ENCODE measurements at places on chromosomes 13 and 19.

GRCh38 chr19:21101521-21102242, 19.7 kb downstream of the ZNF714 start:
- no peak for DNase-seq

- no peak for DNase-seq
These were observed 33.9 kb downstream of the KL start for GRCh38 chr13:33050161-33050560.

DNA sequence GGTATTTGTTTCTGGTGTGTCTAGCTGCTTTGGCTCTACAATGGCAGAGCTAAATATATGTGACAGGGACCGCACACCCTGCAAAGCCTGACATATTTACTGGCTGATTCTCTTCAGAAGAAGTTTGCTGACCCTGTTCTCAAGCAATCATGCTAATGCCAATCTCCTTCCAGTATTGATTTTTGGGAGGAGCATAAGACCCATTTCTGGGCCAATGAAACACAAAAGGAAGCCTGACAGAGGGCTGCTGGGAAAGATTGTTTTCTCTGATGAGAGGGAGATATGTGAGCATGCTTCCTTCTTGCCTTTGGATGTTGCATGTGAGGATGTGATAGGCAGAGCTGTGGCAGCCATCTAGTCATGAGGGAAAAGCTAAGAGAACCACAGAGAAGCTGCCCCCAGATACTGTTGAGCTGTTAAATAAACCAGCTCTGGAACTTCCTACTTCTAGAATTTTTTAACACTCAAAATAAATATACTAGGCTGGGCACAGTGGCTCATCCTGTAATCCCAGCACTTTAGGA, 31.4 kb upstream of the TPTE2 start:
- no peak for DNase-seq

DNA sequence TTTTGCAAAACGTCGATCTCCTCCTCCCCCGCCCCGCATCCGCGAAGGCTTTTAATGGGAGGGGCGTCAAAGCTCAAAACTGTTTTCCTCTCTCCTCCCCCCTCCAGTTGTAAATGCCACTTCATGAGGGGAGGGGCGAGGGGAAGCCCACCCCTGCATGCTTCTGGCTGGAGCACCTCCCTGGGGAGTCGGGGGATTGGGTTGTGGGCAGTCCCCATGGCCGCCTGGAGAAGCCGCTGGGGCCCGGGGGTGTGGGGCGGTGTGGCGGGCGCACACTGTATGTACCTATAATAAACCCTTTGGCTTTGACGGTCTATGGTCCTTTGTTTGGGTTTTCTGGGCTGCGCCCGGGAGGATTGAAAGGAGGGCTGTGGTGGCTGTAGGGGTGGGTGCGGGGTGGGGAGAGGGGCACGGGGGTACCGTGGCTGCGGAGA, 505 bp upstream of the SHKBP1 start:
- no peak for DNase-seq

GRCh38 chr19:10021863-10022262, 8.6 kb downstream of the RDH8 start:
- DNase-seq, result no peak

DNA sequence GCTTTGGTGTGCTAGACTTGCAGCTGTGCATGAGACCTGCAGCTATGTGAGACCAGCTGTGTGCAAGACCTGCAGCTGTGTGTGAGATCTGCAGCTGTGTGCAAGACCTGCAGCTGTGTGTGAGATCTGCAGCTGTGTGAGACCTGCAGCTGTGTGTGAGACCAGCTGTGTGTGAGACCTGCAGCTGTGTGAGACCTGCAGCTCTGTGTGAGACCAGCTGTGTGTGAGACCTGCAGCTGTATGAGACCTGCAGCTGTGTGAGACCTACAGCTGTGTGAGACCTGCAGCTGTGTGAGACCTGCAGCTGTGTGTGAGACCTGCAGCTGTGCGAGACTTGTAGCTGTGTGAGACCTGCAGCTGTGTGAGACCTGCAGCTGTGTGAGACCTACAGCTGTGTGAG, 6.7 kb upstream of the DCUN1D2 start:
- DNase-seq, result no peak

GRCh38 chr19:8935460-8935859, 74.7 kb downstream of the MUC16 start:
- DNase-seq, result peak; percentile 54

DNA sequence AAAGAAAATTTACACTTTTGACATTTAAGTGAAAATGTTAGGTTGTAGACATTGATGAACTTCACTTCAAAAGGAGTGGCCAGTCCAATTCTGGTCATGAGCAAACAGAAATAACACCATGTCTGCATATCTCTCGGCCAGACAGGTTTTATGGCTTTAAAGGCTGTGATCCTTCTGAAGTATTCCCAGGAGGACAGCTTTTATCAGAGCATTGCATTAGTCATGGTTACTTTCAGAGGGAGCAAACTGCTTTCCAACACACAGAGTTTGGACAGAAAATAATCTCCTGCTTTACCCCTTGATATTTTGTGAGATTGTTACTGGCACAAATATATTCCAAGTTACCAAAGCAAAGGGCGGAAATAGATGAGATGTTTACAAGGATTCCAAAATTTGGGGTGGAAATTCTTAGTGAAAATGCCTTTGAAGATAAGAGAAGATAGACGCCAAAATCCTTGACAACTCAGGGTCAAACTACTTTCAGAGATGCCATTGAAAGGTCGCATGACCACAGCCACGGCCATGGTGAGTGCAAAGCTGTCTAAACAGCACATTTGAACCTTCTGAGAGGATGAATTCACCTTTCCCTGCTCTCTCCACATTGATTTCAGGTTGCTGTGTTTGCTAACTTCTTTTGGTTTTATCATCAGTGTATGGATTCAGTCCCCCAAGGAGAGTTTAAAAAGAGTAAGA, 584.5 kb upstream of the SGCG start:
- no peak for DNase-seq

GRCh38 chr13:81487151-81487550, 1146.2 kb upstream of the SPRY2 start:
- no peak for DNase-seq

- DNase-seq, result no peak
These were observed 6.0 kb upstream of the CCER2 start for GRCh38 chr19:38917921-38918491.

DNA sequence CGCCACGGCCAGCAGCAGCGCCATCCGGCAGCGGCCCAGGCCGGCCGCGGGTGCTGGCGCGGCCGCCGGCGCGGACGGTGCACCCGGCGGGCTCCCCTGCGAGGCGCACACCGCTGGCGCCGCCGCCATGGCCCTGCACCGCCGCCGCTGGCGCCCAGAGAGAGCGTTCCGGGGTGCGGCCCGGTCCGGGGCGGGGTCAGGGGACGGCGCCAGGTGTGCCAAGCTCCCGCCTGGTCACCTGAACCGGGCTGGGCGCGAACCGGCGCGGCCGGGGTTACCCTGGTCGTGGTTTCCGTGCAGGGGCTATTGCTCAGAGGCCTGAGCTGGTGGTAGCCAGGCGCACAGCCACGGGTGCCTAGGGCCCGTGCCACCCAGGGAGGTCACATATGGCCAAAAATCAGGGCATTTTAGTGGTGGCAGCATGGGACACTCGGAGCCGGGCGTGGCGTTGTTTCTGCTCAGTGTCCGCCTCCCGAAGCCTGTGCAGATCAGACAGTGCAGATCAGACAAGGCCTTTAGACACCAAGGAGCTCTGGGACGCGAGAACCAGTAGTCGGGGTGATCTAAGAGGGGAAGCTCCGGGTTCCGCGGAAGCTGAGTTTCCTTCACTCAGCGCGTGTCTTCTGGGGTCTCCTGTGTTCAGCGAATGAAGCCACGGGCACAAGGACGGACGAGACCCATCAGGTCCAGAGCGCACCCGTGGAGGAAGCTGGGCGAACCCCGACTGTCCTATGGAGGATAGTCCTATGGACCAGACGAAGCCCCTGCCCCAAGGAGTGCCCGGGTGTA, at the start of gene TMEM238:
TMEM238 (minus strand) TSS at position 162 of the 789 bp plus-strand sequence; CDS start at position 129, 33 bp downstream.
- DNase-seq, result peak; percentile 45

GRCh38 chr13:27016875-27017274, 154.7 kb downstream of the USP12 start:
- no peak for DNase-seq

DNA sequence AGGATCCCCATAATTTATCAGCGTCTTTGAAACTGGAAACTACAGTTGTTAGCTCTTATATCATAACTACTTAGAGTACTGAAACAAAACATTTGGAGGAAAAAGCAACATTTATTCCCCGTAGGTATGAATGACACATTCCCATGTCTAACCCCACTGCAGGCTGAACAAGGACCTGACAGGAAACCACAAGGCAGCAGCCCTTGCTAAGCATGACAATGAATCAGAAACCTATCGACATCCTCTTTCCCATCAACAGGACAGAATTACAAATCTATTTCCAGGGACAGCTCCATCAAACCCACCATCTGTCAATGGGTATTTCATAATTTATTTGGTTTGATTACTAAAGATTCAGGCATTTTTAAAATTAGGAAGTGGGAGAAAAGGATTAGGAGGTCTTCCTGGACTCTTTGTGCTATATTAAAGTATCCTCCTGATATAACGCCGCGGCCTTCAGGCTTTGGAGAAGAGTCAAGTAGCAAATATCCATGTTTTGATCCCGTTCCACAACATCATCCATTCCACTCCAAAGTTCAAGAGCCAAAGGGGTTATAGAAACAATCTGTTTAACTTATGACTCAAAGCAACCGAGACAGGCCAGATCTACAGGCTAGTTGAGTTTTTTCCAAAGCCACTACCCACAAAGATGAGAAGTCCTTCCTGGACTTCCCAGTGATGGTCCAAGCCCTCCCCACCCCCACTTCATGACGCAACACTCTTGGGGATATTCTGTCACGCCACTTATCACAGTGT, 51.1 kb downstream of the FAM216B start:
- no peak for DNase-seq

DNA sequence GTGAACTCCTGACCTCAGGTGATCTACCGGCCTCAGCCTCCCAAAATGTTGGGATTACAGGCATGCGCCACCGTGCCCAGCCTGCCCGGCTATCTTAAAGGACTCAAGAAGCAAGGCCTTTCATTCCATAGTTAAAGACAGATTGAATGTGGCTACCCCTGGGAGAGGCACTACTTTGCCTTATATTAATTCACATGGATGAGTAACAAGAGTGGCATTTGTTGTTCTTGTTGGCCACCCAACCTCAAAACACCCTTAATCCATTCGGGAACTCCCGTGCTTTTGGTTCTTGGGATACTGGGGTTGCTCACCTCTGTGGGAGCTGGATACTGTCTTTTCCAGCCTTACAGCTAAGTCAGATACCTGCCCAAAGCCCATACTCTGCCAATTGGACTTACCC, 34.4 kb upstream of the ABCC4 start:
- no peak for DNase-seq

GRCh38 chr13:97076898-97077297, 82.6 kb upstream of the OXGR1 start:
- DNase-seq, result no peak

DNA sequence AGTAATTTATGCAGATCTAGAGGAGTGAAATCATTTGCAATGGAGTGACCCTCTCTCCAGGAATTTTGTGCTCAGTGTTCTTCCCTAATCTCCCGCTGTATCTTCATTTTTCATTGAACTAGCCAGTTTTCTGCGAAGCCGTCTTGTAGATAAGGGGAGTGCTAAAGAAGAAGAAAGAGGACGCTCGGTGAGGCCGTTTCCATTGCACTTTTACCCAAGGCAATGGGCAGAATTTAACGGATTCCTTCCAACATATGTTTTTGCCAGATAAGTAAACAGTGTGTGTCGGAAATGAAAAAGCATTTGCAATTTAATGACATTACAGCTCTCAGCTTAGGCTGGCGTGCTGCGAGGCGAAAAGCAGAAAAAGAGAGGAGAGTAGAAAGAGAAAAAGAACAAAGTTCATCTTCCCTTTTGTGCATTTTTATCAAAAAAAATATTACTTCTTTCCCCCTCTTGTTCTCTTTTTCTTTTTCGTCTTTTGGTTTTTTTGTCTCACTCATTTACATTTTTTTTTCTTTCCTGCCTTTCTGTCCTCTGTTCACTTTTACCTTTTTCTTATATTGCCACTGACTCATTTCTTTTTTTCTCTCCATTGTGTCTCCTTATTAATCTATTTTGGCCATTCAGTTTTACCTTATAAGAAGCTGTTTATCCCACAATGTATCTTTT, 49.9 kb downstream of the SOX21 start:
- no peak for DNase-seq

GRCh38 chr13:80083081-80083852, 257.7 kb downstream of the SPRY2 start:
- no peak for DNase-seq

DNA sequence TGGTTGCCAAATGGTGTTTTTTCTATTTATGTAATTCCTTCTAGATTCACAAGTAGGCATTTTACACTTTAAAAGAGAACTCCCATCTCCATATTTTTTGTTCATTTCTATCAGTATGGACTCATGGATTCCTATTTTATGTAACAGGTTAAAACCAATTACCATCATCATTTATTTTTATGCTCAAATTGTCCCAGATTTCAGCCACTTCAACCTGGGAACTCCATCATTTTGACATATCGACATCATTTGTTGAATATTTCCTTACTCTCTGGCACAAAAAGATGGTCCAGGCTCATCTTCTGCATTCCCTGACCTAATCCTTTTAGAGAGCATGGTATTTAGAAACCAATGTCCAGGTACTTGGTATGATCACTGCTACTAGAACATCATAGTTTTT, 79.9 kb downstream of the VWA8 start:
- no peak for DNase-seq

DNA sequence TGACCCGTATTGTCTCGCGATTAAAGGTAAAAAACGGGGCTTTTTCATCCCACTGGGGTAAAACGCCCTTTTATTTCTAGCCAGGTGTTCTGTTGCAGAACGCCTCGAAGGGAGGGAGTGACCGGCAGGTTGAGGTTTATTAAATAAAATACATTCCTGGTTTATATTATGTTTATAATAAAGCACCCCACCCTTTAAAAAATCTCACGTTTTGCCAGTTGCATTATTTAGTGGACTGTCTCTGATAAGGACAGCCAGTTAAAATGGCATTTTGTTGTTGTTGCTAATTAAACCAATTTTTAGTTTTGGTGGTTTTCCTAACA, 25.1 kb upstream of the ZNF850 start:
- no peak for DNase-seq

GRCh38 chr13:25881971-25882451, 169.8 kb downstream of the SHISA2 start:
- peak; percentile 93 for DNase-seq

DNA sequence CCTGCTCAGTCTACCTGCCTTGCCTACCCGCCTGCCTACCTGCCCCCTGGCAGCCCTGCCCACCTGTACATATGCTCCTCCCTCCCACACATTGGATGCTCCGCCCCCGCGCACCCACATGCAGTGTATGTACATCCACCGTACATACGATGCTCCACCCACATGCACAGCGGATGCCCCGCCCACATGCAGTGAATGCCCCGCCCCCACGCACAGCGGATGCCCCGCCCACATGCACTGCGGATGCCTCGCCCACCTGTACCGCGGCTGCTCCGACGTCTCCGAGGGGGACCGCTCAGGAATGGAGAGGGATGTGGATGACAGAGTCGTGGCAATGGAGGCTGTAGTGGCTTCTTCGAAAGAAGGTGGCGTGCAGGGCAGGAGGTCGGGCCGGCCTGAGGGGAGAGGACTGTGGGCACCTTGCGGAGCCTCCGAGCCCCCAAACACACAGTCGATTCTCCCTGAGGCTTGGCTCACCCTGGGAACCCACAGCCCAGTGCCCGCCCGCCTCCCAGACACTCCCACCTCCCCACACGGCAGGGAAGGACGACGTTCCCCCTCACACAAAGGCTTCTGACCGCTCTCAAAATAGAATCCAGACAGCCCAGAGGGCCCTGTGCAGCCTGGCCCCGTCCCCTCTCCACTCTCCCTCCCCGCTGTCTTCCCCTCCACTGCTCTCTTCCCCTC, 16.5 kb upstream of the CACTIN start:
- DNase-seq, result no peak

All from Caki2 (cell line).